ENCODE measurements at places on chromosomes 7 and 10.
A peak's percentile ranks its signal among the peaks of the same experiment; 100 is the strongest.

DNA sequence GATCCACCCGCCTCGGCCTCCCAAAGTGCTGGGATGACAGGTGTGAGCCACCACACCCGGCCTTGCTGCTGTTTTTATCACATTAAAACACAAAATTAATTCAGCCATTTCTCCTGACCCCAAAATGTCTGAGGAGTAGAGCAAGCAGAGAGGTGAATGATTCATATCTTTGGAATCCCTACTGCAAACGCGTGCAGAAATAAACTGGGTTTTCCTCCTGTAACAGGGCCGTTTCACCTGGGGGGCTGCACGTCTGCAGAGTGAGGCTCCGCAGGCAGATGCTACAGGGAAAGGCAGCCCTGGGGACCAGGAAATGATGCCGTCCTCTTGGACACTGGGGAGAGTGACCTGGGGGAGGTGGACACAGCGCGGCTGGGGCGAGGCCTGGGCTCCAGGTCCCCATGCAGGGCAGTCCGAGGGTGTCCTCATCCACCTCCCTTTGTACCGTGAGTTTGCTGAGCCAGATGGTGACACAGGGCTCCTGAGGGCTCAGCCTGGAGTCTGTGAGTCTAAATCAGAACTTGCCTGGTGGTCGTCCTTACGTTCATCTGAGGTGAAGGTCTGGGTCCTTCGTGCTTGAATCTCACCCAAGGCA lies 41.9 kb downstream of the PDGFA start:
- DNase-seq: no peak

DNA sequence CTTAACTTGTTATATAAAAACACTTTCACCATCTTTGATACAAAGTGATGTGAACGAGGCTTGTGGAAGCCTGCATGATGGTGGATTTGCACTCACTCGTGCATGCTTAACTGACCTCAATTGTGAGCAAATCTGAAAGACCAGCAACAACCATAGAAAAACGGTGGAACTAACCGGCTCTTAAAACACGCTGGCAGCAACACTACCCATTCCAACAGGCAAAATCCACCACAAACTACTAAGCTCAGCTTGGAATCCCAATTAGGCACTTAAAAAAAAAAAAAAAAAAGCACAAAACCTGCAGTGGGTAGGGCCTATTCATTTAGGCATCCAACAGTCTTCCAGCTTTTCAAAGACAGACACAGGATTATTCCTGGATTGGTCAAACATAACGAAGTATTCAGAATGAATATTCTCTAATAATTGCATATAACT lies 1.8 kb downstream of the GDI2 start:
- DNase-seq: no peak

- peak; percentile 58 for DNase-seq
Measured at GRCh38 chr7:116953372-116953905, at the start of gene ST7. Gene ST7 (plus strand): TSS chr7:116953501. CDS start chr7:116953541, 40 bp downstream.

DNA sequence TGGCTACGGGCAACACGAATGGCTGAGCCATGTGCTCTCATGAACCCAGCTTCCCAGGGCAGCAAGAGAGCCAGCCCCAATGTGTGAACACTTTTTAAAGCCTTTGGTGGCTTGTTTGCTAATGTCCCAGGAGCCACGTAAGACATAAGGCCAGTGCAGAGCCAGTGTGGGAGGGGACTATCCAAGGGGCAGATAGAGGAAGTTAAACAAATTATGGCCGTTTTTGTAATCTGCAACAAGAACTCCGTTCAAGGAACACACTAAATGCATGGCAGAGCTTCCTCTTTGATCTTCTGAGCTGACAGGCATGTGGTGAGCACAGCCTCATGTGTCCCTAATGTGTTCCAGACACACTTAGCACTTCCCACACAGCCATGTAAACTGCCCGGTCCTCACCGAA lies 133.3 kb downstream of the TEX36 start:
- no peak for DNase-seq

- no peak for DNase-seq
Measured at GRCh38 chr7:106668861-106669524, 8.0 kb upstream of the CCDC71L start.

GRCh38 chr7:121560267-121560990 lies 164.3 kb upstream of the FAM3C start:
- no peak for DNase-seq

DNA sequence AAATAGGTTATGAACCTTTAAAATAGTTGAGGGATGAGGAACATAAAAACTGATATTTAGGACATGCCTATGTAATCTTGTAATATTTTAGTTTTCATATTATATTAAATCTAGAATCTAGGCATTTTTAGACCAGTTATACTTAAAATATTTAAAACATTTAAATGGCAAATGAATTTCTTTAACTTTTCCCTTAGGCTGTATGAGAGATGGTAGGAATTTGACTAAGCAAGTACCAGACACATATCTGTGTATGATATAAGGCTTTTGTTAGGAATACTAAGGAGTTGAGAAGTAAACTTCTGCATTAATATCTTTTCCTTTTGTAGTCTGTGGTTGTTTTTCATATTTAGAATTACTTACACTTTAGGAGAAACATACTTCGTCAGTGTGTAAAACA lies 25.1 kb downstream of the SEPTIN7 start:
- no peak for DNase-seq

GRCh38 chr10:12055732-12056131 lies 13.0 kb upstream of the DHTKD1 start:
- DNase-seq: no peak

DNA sequence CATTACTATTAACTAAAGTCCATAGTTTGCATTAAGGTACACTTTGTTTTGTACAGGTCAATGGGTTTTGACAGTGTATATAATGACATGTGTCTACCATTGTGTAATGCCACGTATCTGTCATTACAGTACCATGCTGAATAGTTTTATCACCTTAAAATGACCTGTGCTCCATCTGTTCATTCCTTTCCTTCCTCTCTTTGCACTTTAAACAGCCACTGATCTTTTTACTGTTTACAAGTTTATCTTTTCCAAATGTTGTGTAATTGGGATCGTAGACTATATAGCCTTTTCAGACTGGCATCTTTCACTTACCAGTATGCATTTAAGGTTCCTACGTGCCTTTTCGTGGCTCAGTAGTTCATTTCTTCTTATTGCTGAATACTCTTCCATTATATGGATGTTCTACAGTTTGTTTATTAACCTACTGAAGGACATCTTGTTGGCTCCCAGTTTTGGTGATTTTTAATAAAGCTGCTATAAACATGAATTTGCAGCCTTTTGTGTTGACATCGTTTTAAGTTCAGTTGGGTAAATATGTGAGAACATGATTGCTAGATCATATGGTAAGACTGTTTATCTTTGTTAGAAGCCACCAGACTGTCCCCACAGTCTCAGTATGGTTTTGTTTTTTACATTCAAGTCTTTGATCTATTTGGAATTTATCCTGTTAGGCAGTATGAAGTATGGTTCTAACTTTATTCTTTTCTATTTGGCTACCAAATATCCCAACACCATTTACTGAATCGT lies 24.7 kb downstream of the STAM start:
- DNase-seq: no peak

DNA sequence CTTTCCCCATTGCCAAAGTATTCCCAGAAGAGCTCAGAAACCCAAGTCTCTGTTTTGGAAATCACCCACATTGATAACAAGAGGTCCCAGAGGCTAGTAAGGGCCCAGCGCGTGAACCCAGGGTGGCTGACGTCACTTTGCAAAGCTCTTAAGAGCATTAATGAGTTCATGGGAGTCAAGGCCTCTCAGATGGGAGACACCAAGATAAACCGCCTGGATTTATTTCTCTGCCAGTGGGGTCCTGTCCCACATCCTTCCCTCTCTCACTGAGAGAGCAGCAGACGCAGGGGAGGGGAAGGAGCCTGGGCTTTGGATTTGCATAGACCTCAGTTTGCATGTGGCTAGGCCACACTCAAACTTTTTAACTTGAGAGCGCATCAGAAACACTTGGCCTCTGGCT lies 184.8 kb upstream of the PDE1C start:
- no peak for DNase-seq

- no peak for DNase-seq
Measured at GRCh38 chr10:99630433-99630832, 10.2 kb upstream of the SLC25A28 start.

DNA sequence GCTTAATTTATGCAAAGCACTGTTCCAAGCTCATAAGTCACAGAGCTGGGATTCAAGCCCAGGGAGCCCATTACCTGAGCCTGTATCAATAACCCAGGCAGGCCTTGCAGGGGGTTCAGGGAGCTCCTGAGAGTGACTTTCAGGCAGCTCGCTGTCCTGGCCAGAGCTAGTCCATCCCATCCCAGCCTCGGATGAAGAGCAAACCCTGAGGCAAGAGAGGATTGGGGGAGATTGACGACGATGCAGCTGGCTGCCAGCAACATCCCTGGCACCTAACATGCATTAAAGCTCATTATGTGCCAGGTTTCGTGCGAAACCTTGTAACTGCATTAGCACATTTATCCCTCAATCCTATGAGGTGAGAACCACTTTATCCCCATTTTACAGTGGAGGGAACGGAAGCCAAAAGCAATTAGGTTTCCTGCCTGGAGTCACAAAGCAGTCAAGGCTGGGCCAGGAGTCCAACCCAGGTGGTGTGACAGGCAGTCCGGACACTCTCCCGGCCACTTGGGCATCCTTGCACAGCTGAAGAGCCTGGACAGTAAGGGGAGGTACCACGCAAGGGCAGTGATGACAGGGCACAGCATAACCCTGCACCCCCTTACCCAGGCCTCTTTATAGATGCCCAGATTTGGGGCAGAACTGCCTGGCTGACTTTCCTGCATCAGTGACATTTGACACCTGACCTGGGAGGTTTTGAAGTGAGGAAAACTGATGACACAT lies 129.8 kb upstream of the CHST15 start:
- DNase-seq: no peak

GRCh38 chr7:139758388-139758787 lies 19.4 kb downstream of the HIPK2 start:
- no peak for DNase-seq

GRCh38 chr7:157378390-157378789 lies 41.6 kb downstream of the DNAJB6 start:
- no peak for DNase-seq

- DNase-seq: no peak
Measured at GRCh38 chr10:104925232-104925851, 284.3 kb downstream of the SORCS3 start.

DNA sequence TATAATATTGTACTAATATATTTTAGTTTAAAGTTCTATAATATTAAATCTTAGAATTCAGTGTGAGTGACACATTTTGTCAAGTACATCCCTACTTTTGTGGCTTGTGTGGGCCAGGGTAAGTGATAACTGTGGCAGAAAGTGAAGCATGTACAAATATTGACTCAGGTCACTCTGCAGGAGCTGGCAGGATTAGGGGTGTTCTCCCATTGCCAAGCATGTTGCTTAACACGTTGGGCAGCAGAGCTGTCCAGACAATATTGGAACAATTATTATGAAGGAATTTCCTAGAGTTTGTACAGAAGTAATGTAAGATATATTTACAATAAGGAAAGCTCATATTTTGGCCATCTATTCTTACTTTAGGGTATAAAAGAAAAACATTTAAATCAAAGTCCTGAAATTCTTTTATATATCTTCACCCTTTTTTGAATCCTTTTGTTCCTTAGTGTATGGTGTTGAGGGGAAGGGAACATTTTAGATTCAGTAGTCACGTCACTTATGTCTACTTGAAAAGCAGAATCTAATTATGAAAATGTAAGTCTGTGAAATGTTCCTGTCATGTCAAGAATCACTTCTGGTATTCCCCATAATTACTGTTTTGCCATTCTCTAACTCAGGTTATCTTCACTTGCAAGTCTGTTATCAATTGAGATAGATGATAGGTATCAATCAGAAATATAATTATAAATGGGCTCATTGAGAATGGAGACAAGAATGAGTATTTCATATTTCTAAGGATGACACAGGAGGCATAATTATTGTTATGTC lies 4.0 kb downstream of the HDAC9 start:
- no peak for DNase-seq

DNA sequence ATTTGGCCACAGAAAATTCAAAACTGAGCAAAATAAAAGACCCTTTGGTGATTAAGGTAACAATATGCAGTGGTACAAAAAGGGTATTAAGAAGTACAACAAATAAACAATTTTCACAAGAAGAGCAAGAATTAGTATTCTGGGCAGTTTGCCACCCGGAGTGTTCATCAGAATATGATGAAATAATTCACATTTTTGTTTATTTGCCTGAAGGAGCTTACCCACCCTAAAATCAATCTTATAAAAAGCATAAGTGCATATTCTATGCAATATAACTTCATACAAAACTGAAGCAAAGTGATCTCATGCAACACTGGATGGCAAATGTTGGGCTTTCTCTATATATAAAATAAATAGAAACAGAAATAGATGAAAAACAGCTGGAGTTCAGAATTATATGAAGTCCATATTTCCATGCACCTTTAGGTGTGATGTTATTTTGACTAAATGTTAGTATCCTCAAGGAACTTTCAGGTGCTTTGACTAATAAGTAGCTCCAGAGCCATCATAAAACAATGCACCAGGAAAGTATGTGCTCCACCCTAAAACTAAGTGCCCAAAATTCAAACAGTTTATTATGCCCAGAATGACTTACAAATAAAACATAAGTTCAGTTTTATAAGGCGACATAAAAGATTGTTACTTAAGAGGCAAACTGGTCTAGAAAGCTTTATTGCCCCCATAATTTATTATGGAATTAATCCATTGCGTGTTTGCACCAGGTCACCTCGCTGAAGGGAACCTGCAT lies 474.3 kb downstream of the SEMA3D start:
- no peak for DNase-seq

- no peak for DNase-seq
Measured at GRCh38 chr10:24306507-24306875, 97.6 kb downstream of the KIAA1217 start.

DNA sequence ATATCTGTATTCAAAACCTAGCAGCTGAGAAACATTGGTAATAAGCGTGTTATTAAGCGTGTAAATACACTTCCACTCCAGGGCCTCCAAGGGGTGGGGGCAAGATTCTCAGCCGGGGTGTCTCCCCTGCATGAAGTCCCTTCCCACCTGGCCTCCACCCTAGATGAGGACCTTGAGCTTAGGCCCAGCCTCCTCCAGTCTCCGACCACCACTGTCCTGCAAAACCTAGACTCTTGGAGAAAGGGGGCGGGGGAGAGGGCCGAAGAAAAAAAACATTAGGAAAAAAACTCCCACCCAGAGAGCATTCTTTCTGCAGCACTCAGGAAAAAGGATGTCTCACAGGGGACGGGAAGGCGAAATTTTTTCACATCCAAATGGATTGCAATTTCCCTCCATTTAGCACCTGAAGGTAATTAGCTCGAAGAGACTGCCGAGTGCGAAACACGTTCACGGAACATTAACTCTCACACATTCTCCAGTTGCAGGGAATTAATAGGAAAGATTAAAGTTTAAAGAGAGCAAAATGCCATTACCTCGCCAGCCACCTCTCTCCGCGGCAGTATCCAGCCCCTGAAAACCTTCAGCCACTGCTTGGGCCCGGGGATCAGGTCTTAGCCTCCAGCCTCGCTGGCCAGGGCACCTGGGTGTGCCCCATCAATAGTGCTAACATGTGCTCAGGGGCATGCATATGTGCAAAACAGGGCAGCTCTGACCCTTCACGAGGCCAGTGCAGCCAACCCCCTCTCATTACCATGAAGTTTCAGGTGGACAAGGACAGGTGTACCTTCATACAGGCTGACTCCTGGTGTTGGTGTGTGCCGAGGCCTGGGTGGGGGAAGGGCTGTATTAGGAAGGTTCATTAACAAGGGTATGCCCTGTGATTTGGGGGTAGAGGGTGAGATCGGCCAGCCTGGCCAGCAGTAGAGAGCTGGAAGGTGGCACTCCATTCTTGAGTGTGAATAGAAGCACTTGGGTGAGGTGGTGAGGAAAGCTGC lies 77.2 kb downstream of the HIF1AN start:
- no peak for DNase-seq
